ENCODE measurements at places on chromosomes 1 and 21.
A peak's percentile ranks its signal among the peaks of the same experiment; 100 is the strongest.

- DNase-seq = no peak
Observed at GRCh38 chr21:27329255-27329851, 362.5 kb upstream of the ADAMTS5 start.

GRCh38 chr1:217333939-217334338 lies 297.0 kb downstream of the GPATCH2 start:
- DNase-seq = no peak

DNA sequence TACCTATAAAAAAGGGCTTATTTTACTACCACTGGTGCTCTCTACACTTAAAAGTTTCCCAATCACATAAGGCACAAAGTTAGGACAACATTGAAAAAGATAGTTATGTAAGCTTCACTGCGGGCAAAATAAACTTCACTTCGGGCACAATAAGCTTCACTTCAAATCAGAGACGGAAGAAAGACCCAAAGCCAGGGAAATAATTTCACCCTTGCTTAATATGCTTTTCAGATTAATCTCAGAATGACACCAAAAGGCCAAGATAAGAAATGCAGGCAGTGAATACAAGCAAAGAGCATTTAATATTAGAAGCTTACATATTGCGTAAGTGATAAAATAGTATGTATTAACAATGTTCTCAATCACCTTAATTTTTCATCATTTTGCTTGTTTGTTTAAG lies 444.2 kb downstream of the SETD4 start:
- DNase-seq = no peak

GRCh38 chr1:27967884-27968466 lies 8.2 kb downstream of the XKR8 start:
- DNase-seq = no peak

GRCh38 chr1:41838266-41838665 lies 80.5 kb downstream of the HIVEP3 start:
- DNase-seq = no peak

GRCh38 chr21:14995695-14996490 lies 68.9 kb downstream of the NRIP1 start:
- no peak for DNase-seq

- DNase-seq = no peak
Observed at GRCh38 chr1:30758785-30759380, 1.3 kb upstream of the LAPTM5 start.

DNA sequence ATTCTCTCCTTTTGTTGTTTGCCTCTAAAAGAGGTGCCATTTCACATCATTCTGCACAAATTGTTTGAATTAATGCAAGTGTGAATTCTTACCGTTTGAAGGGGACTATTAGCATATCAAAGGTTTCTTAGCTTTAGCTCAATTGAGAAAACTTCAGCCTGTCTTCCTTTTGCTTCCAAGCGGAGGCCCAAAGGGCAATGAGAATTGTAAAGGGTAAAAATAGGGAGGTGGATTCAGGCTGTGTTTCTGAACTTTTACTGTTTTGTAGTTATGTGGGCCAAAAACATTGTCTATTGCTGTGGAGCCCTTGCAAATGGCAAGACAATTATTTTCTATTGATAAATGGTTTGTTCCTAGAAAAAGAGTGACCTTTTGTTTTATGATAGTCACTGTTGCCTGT lies 3.6 kb downstream of the ADGRL2 start:
- DNase-seq = no peak

- DNase-seq = no peak
Observed at GRCh38 chr1:40784771-40785151, 1.2 kb downstream of the KCNQ4 start.

DNA sequence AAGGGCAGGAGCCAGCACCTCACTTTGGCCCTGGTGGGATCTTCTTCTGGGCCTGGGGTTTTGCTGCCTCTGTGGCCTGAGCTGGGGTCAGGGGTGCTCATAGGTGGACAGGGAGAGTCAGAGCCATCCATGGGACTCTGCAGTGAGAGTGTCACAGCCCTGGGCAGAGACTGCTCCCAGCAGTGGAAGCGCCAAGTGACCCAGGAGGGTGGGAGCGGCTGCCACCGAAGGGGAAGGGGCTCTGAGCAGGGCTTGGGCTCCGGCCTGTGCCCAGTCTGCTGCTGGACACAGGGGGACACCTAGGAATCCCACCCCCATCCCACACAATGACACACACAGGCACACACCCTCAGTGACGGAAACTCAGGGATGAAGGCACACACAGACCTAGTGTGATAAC lies 368 bp downstream of the CLCNKB start:
- no peak for DNase-seq

- DNase-seq = no peak
Observed at GRCh38 chr1:214337511-214337910, 56.6 kb downstream of the SMYD2 start.

GRCh38 chr1:230066466-230067404 lies at the start of gene GALNT2:
GALNT2 (plus strand) TSS chr1:230067238; CDS start chr1:230067281, 43 bp downstream.
- peak; percentile 65 for DNase-seq

DNA sequence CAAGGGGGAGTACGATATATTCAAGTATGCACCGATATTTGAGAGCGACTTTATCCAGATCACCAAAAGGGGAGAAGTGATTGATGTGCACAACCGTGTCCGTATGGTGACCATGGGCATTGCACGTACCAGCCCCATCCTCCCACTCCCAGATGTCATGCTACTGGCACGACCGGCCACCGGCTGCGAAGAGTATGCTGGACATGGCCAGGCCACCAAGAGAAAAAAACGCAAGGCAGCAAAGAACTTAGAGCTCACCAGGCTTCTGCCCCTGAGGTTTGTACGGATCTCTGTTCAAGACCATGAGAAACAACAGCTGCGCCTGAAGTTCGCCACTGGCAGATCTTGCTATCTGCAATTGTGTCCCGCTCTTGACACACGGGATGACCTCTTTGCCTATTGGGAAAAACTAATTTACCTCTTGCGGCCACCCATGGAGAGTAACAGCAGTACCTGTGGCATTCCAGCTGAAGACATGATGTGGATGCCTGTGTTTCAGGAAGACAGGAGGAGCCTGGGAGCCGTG lies 16.5 kb downstream of the ATF3 start:
- no peak for DNase-seq

GRCh38 chr1:13762642-13763041 lies 62.7 kb downstream of the PRDM2 start:
- DNase-seq = no peak

- DNase-seq = no peak
Observed at GRCh38 chr21:33540711-33541104, 1.2 kb downstream of the GART start.

- DNase-seq = no peak
Observed at GRCh38 chr1:179253286-179253972, 24.0 kb upstream of the ABL2 start.

- DNase-seq = no peak
Observed at GRCh38 chr1:179941454-179941853, 13.2 kb upstream of the CEP350 start.

- DNase-seq = no peak
Observed at GRCh38 chr1:235841938-235842545, 24.7 kb downstream of the LYST start.

GRCh38 chr1:73105755-73106154 lies 823.4 kb upstream of the NEGR1 start:
- no peak for DNase-seq

- DNase-seq = no peak
Observed at GRCh38 chr1:10638559-10639005, 157.9 kb downstream of the CASZ1 start.

DNA sequence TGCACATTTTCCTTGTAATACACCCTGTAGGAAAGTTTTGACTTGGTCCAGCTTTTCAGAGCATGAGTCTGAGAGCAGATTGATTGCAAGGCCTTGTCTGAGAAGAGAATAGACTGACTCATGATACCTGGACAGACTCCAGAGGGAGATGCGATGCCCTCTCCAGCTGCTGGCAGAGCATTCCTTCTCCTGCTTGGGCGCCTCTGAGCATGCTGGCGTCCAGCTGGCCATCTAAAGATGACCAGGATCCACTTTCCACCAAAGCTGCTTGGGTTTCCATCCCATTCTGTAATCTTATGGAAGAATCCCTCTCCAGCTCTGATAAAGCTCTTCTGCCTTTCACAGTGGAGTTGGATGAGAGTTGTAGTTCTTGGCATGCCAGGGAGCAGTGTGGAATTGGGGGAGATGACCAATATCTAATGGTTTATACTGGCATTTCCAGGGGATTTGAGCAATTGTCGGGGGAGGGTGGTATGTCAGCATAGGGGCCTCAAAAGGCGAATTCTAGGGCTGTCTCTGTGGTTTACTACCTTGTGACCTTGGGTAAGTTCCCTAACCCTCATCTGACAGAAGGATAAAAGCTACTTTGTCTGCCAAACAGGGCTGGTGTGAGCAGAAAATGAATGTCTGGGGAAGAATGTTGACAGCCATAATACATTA lies 19.5 kb downstream of the SZRD1 start:
- DNase-seq = no peak

GRCh38 chr1:153796786-153797659 lies 21.8 kb downstream of the SLC27A3 start:
- no peak for DNase-seq

GRCh38 chr1:7207875-7208646 lies 422.8 kb downstream of the CAMTA1 start:
- no peak for DNase-seq

DNA sequence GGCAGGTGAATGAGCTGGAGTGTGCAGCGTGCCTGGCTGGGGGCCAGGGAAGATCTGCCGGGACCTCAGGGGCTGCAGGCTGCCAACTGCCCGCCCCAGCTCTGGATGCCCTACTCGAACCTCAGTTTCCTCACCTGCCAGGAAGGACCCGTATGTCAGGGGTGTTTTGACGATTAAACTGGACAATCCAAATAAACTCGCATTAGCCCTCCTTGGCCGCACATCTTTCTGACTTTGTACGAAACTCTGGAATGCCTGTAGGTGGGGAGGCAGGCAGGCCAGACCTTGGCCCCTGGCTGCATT lies 8.3 kb upstream of the ZNF669 start:
- no peak for DNase-seq

- DNase-seq = no peak
Observed at GRCh38 chr1:111015222-111015621, 51.5 kb upstream of the LRIF1 start.

DNA sequence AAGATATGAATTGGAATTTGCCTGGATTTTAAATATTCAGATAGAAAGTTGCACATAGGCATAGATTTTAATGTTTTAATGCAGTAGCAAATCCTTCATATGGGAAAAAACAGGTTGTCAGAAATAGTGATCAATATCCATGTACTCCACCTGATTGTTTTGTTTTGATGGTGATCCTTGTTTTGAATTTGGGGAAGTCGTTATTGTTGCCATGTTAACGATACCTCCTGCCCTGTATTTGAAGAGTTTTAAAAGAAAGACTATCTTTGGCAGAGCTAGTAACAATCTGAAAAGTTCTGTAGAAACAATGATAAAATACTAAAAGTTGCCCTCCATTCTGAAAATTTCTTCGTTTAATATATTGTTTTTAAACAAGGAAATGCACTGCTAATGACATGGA lies 1.1 kb downstream of the CEP350 start:
- DNase-seq = no peak

Data from NCI-H1436 treated with DMSO at 0.1 percent for 48 hours (cell line).